Endodermal cell (in vitro differentiated cells): ENCODE measurements at places on chromosomes 7 and 10. TPM values are rescaled to one million over a fixed set of nuclear protein-coding genes. Genes with fewer than 3 reads are reported as not detected.

DOCK1 gene
- 56.4 to 73.4 TPM (median 72.4 TPM) in 3 replicates for total RNA-seq

GLCCI1 gene
- total RNA-seq, result 46.2 and 55.8 TPM in 2 replicates

C7orf25 gene
- total RNA-seq, result 3.2 and 3.3 TPM in 2 replicates

THAP5 gene
- total RNA-seq, result 20.4 and 21.5 TPM in 2 replicates

FGL2 gene
- not detected in 2 replicates for total RNA-seq
